ENCODE measurements at places on chromosomes 2 and 18.

DNA sequence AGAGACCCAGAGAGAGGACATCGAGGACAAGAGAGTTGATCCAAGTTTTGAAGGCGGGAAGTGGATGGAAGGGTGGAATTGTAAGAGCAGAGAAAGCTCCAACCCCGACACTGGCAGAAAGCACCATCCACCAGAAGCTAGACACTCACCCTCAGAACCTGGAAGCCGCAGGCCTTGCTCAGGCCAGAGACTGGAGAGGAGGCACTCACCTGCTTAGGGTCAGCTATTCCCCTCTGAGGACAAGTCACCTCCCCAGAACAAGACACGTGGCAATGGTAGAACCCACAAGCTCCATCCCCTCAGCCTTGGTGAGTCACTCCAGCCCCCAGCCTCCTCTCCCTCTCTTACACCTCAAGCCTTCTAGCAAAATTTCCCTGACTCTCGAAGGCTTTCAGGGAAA lies 64.9 kb downstream of the STEAP3 start:
- DNase-seq = no peak

- DNase-seq = no peak
Measured at GRCh38 chr18:27956001-27956640, 220.8 kb downstream of the CDH2 start.

- peak; percentile 0 for DNase-seq
Measured at GRCh38 chr2:204545861-204546735, 823 bp downstream of the PARD3B start.

GRCh38 chr2:156379714-156380113 lies 47.2 kb upstream of the NR4A2 start:
- no peak for DNase-seq

DNA sequence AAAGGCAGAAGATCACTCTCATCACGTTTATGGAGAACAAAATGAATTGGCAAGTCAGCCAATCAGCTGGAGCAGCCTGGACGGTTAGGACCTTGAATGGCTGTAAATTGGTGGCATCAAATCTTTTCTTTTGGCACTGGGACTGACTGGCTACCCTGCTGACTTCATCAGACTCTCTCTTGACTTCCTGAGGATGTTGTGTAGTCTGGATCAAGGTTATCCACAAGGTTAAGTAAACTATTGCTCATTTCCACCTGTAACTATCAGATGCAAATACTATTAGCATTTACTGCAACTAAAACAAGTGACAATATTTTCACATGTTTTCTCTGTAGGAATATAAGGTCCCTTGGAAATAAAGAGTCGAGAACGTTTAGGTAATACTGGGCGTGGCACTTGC lies 134.3 kb upstream of the RASGRP3 start:
- DNase-seq = no peak

DNA sequence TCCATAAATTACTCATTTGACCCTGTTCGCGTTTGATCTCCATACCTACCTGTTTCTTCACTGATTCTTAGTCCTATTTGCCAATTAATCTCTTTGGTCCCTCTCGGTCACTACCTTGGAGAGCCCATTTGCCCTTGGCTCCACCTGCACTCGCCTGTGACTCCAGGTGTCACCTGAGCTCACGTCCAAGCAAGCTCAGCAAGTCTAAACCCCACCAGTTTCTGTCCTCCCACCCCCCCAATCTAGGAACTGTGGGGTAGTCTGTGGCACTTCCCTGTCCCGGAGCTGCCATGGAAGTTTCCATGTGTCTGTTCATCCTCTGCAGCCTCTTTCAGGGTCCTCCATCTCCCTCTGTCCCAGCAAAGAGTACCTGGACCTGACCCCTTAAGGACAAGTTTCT lies 68.1 kb upstream of the BCL2L11 start:
- no peak for DNase-seq

- no peak for DNase-seq
Measured at GRCh38 chr18:2967820-2968219, 45.1 kb downstream of the LPIN2 start.
